Activated CD4-positive, CD25-positive, alpha-beta regulatory T cell treated with anti-CD3 and anti-CD28 coated beads, Interleukin-2, amount 50 U/mL, for 24 hours (primary cell): ENCODE measurements at places on chromosomes 4 and X.
A peak's percentile ranks its signal among the peaks of the same experiment; 100 is the strongest.

- ATAC-seq = no peak
These were observed 174.1 kb upstream of the HS3ST1 start for GRCh38 chr4:11602606-11603340.

DNA sequence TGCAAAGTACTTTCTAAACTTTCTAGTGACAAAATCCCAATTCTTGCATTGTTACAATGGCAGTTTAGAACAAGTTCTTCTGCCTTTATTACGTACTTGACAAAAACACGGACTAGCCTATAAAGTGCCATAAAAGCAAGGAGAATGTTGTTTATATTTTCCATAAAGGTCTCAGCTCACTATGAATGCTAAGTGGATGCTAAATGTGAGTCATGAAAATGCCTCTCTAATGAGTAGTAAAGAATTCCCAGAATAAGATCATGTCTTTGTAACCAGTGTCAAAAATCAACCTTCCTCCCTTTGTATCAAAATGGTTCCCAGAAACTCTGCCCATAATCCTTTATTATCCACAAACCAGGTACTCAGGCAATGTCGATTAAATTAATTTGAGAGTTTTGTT is 539.8 kb upstream of the SLIT2 start:
- no peak for ATAC-seq

DNA sequence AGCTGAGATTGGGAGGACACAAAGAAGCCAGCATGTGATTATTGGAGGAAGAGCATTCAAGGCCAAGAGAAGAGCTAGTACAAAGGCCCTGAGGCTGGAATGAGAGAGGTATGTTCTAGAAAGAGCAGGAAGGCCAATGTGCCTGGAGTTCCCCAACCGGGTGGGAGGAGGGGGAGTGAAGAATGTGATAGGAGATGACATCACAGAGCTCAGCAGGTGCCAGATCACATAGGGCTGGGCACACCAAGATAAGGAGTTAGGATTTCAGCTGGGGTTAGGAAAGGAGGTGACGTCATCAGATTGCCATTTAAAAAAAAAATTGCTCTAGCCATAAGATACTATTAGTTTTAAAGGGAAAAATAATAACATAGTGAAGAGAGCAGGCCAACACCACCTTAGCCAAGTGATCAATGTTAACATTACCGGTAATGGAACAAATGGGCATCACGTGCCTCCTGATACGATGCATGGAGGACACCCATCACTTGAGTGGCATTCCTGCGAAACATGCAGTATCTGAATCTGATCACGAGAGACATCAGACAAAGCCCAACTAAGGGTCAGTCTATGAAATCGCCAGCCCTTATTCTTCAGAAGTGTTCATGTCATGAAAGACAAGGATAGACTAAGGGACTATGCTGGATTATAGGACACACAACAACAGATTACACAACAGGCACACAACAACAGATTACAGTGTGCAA is 344.3 kb downstream of the BCOR start:
- no peak for ATAC-seq

GRCh38 chrX:16658284-16658683 is 8.3 kb downstream of the S100G start:
- no peak for ATAC-seq

DNA sequence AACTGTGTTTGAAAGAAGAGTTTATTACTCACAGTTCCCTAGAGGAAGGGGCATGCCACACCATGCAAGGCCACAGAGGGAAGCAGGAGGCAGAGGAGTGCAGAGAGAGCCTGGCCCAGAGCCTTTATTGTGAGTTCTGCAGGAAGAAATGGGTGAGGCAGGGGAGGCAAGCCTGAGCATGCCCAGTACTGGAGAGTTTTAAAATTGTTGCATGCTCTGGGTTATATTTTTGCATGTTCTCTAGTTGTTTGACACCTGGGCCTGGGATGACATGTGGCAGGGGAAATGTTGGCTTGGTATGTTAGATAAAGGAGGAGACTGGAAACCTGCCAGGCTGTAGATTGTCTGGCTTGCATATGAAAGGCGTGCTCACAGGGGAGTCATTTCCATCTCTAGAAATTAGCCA is 19.7 kb upstream of the CRMP1 start:
- ATAC-seq = no peak

GRCh38 chr4:1325681-1326635 is 21.1 kb upstream of the UVSSA start:
- ATAC-seq = no peak

GRCh38 chr4:28772066-28772465 is 1911.4 kb downstream of the STIM2 start:
- ATAC-seq = no peak

- no peak for ATAC-seq
These were observed 309.5 kb downstream of the TMA16 start for GRCh38 chr4:163804001-163804400.

- no peak for ATAC-seq
These were observed 381.4 kb downstream of the BCOR start for GRCh38 chrX:39716401-39716800.

- no peak for ATAC-seq
These were observed 73.5 kb downstream of the FAM47B start for GRCh38 chrX:35016051-35016450.

DNA sequence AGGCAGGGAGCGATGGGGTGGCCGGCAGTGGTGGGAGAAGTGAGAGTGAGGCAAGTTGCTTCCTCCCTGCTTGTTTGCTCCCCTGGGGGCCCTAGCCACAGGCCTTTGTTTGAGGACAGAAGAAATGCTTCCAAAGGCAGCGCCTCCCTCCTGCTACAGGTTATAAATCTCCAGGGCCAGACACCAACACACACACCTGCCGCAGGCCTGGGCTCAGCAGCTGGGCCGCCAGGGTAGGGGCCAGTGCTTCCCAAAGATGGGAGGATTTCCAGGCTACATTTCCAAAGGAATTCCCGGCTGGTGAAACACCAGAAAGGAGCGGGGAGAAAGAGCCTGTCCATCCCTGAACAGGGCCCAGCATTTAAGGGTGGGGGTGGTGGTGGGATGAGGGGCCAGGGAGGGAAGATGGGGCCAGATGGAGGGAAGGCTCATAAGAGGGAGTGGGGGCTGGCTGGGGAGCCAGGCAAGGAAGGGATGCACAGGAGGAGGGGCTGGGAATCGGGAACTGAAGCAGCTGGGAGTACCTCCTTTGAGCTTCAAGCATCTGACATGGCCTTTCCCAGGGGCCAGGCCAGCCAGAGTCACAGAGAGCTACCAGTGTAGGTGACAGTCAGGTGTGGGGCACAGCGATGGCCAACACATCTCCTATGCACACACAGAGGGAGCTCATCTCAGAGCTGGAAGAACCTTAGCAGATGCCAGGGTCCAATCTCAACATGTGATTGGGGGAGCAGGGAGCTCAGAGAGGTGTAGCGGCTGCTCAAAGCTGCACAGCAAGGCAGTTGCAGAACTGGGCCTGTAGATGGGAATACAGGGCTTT is 143.9 kb downstream of the PJA1 start:
- ATAC-seq = no peak

DNA sequence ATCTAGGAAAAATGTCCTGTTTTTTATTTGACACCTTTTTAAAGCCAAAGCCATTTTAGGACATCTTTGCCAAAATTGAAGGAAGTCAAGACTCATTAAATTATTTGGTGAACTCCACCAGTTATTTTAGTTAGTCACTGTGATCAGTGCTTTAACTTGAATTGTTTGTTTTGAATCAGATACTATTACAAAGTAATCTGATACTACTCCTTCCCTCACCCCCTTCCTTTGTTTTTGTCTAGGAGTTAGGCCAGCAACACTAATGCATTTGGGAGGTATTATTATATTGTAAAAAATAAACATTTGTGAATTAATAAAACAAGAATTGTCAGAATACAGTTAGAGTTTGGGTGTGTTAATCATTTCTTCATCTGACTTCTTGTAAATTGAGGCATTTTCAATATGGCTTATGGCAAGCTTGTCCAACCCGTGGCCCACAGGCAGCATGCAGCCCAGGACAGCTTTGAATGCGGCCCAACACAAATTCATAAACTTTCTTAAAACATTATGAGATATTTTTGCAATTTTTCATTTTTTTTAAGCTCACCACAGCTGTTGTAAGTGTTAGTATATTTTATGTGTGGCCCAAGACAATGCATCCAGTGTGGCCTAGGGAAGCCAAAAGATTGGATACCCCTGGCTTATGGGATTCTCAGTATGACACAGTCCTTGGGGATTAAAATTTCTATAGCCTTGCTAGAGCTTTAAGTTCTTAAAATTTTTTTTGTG is 182.2 kb downstream of the BMPR1B start:
- ATAC-seq = no peak

- ATAC-seq = peak; percentile 49
These were observed 10.1 kb downstream of the SMIM10L2A start for GRCh38 chrX:135431886-135432285.

DNA sequence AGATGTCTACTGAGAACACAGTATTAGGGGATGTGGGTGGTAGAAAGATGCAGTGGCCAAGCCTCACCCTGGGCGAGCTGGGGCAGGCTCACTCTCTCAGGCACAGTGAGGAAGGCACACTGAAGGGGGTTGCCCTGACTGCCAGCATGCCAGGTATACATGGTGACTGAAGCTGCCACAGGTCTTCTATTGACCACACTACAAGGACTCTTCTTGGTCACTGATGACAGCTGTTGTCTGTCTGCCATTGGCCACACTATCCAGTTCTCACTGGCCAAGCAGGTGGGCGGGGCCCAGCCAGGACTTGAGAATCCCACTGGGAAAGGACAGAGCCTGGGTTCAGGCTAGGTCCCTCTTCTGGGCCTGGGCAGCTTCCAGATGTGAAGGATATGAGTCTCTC is 39.7 kb upstream of the TBC1D14 start:
- ATAC-seq = no peak

DNA sequence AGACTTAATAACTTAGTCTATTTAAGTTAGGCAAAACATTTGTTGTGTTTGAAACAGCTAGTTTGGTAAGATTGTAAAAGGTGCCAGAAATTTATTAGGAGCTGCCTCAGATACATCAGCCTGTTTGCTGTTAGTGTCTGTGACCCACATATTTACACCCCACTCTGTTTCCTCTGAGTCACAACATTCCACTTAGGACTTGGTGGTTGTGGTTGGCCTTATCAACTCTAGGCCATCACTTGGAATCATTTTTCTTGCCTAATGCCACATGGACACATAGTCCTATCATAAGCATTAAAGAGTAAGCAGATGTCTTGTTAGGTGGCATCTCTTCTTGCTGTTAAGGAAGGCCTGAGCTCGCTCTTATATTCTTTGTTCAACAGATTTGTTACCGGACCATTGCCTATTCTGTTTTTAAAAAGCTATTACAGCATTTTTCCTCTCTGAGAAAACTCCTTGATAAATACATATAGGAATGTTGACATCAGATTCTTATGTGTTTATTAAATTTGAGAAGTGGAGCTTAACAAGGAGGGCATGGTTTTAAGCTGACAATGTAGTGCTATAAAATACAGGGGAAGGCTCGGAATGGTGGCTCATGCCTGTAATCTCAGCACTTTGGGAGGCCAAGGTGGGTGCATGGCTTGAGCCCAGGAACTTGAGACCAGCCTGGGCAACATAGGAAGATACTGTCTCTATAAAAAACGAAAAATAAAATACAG is 51.2 kb upstream of the PGRMC2 start:
- no peak for ATAC-seq

DNA sequence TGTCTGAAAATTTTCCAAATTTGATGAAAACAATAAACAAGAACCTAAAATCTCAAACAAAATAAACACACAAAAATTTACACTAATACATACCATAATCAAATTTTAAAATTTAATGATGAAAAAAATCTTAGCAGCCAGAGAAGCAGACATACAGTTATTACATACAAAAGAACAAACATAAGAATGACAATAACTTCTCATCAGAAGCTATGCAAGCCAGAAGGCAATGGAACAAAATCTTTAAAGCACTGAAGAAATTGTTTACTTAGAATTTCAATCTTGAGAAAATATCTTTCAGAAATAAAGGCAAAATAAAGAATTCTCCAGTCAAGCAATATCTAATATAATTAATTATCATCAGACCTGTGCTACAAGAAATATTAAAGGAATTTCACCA is 121.3 kb downstream of the IDS start:
- no peak for ATAC-seq

DNA sequence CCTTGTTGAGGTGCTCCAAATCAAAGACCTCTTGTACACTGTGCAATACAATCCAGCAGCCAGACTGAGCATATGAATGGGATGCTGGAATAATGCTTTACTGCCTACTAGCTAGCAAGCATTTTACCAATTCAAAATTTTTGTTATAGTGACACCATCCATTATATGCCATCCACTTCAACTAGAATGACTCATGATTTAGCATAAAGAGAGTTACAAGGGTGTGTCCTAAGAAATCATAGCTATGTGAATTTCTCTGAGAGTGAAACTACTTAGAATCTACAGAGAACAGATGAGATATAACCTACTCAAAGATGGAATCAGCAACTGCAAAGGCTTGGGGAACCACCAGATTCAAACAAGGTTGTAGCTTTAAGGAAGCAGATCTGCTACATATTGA is 221.9 kb downstream of the LHFPL1 start:
- no peak for ATAC-seq

DNA sequence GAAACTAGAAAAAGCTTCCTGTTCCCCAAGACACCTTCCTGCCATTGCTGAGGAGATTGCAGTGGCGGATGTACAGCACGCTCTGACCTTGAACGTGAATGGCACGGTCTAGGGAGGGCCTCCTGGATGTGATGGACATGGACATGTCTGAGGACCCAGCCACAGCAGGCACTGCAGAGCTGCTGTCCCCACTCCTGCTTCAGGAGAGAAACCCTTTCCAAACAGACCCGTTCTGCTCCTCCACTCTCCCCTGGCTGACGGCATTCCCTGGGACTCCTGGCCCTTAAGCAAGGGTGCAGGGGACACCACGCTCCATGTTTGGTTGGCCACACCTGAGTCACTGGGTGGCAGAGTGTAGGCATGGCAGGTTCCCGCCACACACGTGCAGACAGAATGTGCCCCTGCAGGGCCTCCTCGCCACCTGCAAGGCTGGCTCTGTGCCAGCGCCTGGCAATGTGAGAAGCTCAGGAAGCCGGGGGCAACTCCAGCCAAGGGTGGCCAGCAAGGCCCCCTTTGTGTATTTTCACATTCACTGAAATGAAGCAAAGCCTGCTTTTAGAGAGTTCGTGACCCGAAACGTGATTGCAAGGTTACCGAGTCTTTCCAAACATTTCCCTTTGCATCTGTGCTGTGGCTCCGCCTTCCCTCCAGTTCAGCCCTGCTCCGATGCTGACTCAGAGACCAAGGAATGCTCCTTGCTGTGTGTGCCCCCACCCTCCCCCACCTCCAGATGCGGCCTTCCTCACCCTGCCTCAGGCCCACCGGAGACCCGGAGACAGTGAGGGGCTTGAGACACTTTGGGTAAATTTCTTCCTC is 46.1 kb downstream of the HTRA3 start:
- ATAC-seq = no peak

DNA sequence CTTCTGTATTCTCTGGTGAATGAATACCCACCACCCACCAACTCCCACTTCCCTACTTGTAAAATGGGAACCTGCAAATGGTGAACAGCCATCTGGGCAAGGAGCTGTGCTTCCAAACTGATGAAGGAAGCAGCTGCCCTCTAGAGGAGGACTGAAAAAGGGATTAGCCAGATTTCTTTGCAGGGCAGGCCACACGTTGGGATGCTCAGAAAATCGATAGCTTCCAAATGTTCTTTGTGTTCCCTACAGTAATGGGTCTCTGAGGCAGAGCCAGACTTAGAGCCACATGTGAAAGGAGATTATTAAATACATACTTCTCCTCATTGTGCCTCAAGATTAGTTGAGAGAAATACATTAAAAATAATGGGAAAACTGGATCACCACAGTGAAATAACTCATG is 39.3 kb upstream of the LPAR4 start:
- no peak for ATAC-seq
